Stimulated activated memory B cell treated with anti-CD40 and anti-IgM and Interleukin-4, amounts not matched to agents 10 μg/mL and 1 μg/mL and 100 μg/mL, for 72 hours (primary cell): ENCODE measurements at places on chromosomes 5 and 9.

GRCh38 chr5:157484768-157485167 is 24.8 kb downstream of the NIPAL4 start:
- H3K27me3 ChIP-seq, result no peaks in the 10 kb centered on the region
- peaks cover 77% of the 10 kb centered on the region for H3K36me3 ChIP-seq
- H3K4me1 ChIP-seq, result peaks cover 71% of the 10 kb centered on the region
- H3K4me3 ChIP-seq, result no peak overlapping the region

DNA sequence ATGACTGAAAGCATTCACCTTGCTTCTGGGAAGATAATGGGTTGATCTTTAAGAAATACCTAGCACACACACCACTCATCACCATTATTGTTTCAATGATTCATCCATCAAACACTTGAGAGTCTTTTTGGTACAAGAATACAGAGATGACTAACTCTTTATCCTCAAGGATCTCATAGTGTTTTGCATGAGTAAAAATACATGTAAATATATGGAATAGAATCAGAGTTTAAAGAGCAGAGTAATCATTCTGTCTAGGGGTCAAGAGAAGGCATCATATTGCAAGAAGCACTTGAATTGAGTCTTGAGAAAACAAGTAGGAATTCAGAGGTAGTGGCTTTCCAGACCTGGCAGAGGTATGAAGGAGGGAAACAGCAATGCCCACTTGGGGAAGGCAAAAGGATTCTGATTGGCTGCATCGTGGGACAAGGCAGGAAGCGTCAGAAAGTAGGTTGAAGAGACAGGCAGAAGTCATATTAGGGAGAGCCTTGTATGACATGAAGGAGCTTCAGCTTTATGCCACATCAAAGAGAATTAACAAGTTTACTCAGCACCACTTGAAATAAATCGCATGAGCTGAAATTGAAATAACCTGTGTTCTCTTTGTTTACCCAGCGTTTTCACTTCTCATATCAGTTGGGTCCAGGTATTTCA is 542.5 kb downstream of the TLE1 start:
- no peaks in the 10 kb centered on the region for H3K4me1 ChIP-seq
- no peak for ATAC-seq
- H3K36me3 ChIP-seq, result no peaks in the 10 kb centered on the region
- no peak overlapping the region for H3K4me3 ChIP-seq
- H3K27ac ChIP-seq, result no peak overlapping the region

GRCh38 chr5:100517301-100517974 is 17.7 kb upstream of the FAM174A start:
- H3K27me3 ChIP-seq, result peaks cover 13% of the 10 kb centered on the region
- H3K4me1 ChIP-seq, result no peaks in the 10 kb centered on the region
- ATAC-seq, result no peak
- H3K4me3 ChIP-seq, result no peak overlapping the region
- no peak overlapping the region for H3K27ac ChIP-seq

DNA sequence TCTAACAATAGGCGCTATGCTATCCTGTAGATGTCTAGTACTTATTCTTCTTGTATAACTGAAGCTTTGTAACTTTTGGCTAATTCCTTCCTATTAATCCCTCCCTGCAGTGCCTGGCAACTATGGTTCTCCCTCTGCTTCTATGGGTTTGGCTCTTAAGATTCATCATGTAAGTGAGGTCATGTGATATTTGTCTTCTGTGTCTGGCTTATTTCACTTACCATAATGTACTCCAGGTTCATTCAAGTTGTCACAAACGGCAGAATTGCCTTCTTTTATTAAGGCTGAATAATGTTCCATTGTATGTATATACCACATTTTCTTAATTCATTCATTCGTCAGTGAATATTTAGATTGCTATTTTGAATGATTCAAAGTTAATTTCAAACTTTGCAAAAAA is 149.9 kb upstream of the GAS1 start:
- ATAC-seq, result no peak
- H3K36me3 ChIP-seq, result no peaks in the 10 kb centered on the region
- H3K4me3 ChIP-seq, result no peak overlapping the region
- no peaks in the 10 kb centered on the region for H3K4me1 ChIP-seq
- H3K27ac ChIP-seq, result no peak overlapping the region

GRCh38 chr9:123778232-123778902 is 151.6 kb downstream of the DENND1A start:
- H3K36me3 ChIP-seq, result peaks cover under 1% of the 10 kb centered on the region

- no peaks in the 10 kb centered on the region for H3K27me3 ChIP-seq
- no peaks in the 10 kb centered on the region for H3K36me3 ChIP-seq
- H3K27ac ChIP-seq, result peak overlapping the region; percentile 98
- H3K4me3 ChIP-seq, result peak overlapping the region; percentile 73
- peaks cover 21% of the 10 kb centered on the region for H3K4me1 ChIP-seq
Observed at GRCh38 chr5:39274398-39275085, 55.2 kb upstream of the FYB1 start.

DNA sequence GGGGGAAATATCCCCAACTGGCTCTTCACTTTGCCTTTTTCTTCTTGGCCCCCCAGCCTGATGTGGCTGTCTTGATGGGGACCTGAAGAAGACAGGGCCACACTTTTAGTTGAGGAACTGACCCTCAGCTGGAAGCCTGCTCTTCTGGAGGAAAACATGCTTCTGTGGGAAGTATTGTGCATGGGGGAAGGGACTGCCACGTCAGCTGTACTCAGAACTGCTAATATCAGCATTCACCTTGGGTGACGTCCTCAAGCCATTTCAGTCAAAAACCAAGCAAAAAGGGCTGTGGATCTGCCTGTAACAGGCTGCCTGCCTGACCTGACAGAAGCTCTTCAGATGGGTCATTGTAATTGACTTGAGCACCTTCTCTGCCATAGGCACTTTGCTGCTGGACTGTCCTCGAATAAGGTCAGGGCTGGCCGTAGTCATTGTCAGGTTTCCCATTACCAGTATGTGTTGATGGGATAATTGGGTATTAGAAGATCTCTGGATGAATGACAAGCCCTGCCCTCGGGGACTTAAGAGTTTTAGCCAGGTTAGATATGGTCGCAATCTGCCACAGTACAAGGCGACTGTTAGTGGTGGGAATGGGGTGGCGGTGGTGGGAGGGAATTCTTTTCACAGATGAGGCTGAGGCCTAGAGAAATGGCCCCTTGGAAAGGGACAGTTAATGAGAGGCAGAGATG is 10.4 kb downstream of the RAI14 start:
- H3K36me3 ChIP-seq, result no peaks in the 10 kb centered on the region
- no peak for ATAC-seq
- H3K4me1 ChIP-seq, result no peaks in the 10 kb centered on the region
- H3K27me3 ChIP-seq, result peaks cover 6% of the 10 kb centered on the region

DNA sequence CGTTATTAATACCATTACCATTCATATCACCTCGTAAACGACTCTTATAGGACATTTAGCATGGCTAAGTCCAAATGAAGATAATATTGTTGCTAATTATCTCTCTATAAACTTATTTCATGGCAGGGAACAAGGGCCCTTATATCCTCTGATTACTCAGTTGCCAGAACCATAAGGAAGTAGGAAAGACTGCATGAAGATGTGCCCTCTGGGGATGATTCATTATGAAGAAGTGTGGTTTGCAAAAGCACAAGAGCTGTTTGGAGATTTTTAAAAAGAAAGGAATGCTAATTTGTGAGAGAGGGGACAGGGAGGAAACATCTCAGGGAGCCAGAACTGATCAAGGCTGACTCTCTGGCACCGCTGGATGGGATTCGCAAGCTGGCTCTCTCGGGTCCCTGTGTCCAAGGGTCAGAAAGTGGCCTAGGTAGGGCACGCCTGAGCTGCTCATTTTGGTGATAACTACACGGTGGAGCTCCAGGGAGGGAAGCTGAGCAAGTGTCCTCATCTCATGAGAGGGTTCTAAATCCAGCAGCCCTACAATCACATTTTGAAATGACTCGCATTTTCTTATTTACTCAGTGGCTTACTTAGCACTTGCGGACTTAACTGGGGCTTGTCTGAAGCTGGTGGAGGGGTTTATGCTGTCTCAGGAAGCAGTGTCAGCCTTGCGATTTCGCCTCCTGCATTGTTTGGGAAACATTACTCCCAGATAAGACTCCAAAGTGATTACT is 136.8 kb downstream of the C5orf15 start:
- peaks cover 7% of the 10 kb centered on the region for H3K27me3 ChIP-seq
- H3K36me3 ChIP-seq, result peaks cover 6% of the 10 kb centered on the region
- peak overlapping the region; percentile 56 for H3K27ac ChIP-seq
- H3K4me1 ChIP-seq, result peaks cover 38% of the 10 kb centered on the region

DNA sequence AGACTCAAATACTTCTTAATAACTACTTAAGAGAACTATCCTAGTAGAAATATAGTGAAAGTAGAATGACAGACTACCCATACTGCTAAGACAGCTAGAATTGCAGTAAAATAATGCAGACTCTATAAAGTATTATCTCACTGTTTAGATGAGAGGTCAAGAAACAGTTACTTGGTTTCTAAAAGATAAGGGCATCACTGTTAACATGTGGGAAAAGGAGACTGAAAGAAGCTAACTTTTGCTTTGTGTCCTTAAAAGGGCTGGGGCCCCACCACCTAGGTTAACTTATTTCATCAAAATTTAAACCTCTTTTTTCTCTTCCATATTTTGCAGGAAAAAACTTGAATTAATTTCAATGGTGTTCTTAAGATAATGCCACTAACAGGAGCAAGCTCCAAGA is 204.3 kb downstream of the CNTLN start:
- no peak overlapping the region for H3K4me3 ChIP-seq
- ATAC-seq, result no peak
- H3K36me3 ChIP-seq, result no peaks in the 10 kb centered on the region
- no peak overlapping the region for H3K27ac ChIP-seq
- no peaks in the 10 kb centered on the region for H3K4me1 ChIP-seq

- peaks cover 6% of the 10 kb centered on the region for H3K4me1 ChIP-seq
- no peak overlapping the region for H3K4me3 ChIP-seq
- ATAC-seq, result no peak
- H3K36me3 ChIP-seq, result no peaks in the 10 kb centered on the region
- H3K27ac ChIP-seq, result no peak overlapping the region
Observed at GRCh38 chr5:36060420-36060887, 6.2 kb downstream of the UGT3A2 start.

- H3K27me3 ChIP-seq, result no peaks in the 10 kb centered on the region
- no peak overlapping the region for H3K4me3 ChIP-seq
- no peak overlapping the region for H3K27ac ChIP-seq
- ATAC-seq, result no peak
- H3K4me1 ChIP-seq, result no peaks in the 10 kb centered on the region
- H3K36me3 ChIP-seq, result no peaks in the 10 kb centered on the region
Observed at GRCh38 chr5:136060963-136061362, 32.2 kb downstream of the TGFBI start.

GRCh38 chr9:121066850-121067249 is 7.9 kb upstream of the CNTRL start:
- peaks cover 9% of the 10 kb centered on the region for H3K4me1 ChIP-seq
- ATAC-seq, result no peak
- peaks cover 17% of the 10 kb centered on the region for H3K36me3 ChIP-seq
- H3K27me3 ChIP-seq, result no peaks in the 10 kb centered on the region

DNA sequence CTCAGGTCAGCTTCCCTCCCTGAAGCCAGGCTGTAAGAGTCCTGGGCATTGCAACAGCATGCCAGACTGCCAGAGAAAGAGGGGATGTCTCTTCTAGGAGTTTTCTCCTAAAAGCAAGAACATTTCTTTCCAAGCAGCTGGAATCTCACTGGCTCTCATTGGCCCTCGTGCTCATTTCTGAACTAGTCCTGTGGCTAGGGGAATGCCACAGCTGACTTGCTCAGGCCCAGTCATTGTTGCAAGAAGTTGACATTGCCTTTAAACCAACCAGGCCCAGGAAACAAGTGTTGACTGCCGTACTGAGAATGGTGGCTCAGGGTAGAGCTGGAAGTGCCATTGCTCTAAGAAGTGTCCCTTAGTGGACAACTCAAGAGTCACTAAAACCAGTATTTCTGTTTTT is 15.0 kb upstream of the CEP120 start:
- no peak overlapping the region for H3K4me3 ChIP-seq
- no peaks in the 10 kb centered on the region for H3K36me3 ChIP-seq
- H3K27me3 ChIP-seq, result no peaks in the 10 kb centered on the region

GRCh38 chr5:174191850-174192655 is 146.5 kb downstream of the NSG2 start:
- no peaks in the 10 kb centered on the region for H3K36me3 ChIP-seq
- H3K27me3 ChIP-seq, result no peaks in the 10 kb centered on the region
- no peak overlapping the region for H3K4me3 ChIP-seq
- no peaks in the 10 kb centered on the region for H3K4me1 ChIP-seq
- no peak overlapping the region for H3K27ac ChIP-seq

- H3K36me3 ChIP-seq, result no peaks in the 10 kb centered on the region
- H3K4me3 ChIP-seq, result no peak overlapping the region
- H3K27me3 ChIP-seq, result peaks cover 92% of the 10 kb centered on the region
- peaks cover 13% of the 10 kb centered on the region for H3K4me1 ChIP-seq
- ATAC-seq, result no peak
- no peak overlapping the region for H3K27ac ChIP-seq
Observed at GRCh38 chr9:126676685-126677143, 63.0 kb downstream of the LMX1B start.

GRCh38 chr9:122931226-122932121 is at the start of gene ZBTB26:
Gene ZBTB26, minus strand, starts transcription at chr9:122931512. Its CDS starts 11,578 bp downstream, at chr9:122919934.
- no peak within 1 kb of the TSS for H3K27ac ChIP-seq
- H3K36me3 ChIP-seq, result peaks cover 6% of the 10 kb centered on the region
- peaks cover 14% of the 10 kb centered on the region for H3K4me1 ChIP-seq
- H3K4me3 ChIP-seq, result no peak within 1 kb of the TSS
- peak; percentile 99 for ATAC-seq
- no peaks in the 10 kb centered on the region for H3K27me3 ChIP-seq

- no peak overlapping the region for H3K27ac ChIP-seq
- H3K4me1 ChIP-seq, result peaks cover 7% of the 10 kb centered on the region
- no peak for ATAC-seq
- peaks cover 34% of the 10 kb centered on the region for H3K27me3 ChIP-seq
- no peaks in the 10 kb centered on the region for H3K36me3 ChIP-seq
Observed at GRCh38 chr5:10337986-10338385, 15.5 kb upstream of the MARCHF6 start.

- H3K27ac ChIP-seq, result no peak overlapping the region
- H3K4me3 ChIP-seq, result no peak overlapping the region
- H3K4me1 ChIP-seq, result peaks cover 34% of the 10 kb centered on the region
- peaks cover 14% of the 10 kb centered on the region for H3K36me3 ChIP-seq
- H3K27me3 ChIP-seq, result no peaks in the 10 kb centered on the region
- ATAC-seq, result no peak
Observed at GRCh38 chr5:98904780-98905179, 24.0 kb downstream of the CHD1 start.

- H3K4me1 ChIP-seq, result peaks cover 28% of the 10 kb centered on the region
- H3K36me3 ChIP-seq, result no peaks in the 10 kb centered on the region
- no peak for ATAC-seq
- H3K27me3 ChIP-seq, result no peaks in the 10 kb centered on the region
- no peak overlapping the region for H3K4me3 ChIP-seq
Observed at GRCh38 chr5:59500014-59500413, 393.5 kb downstream of the PDE4D start.

GRCh38 chr5:16238018-16238417 is 58.4 kb upstream of the MARCHF11 start:
- H3K27ac ChIP-seq, result no peak overlapping the region
- H3K27me3 ChIP-seq, result no peaks in the 10 kb centered on the region
- ATAC-seq, result no peak
